B cell (primary cell): ENCODE measurements at places on chromosomes 5 and 9.

DNA sequence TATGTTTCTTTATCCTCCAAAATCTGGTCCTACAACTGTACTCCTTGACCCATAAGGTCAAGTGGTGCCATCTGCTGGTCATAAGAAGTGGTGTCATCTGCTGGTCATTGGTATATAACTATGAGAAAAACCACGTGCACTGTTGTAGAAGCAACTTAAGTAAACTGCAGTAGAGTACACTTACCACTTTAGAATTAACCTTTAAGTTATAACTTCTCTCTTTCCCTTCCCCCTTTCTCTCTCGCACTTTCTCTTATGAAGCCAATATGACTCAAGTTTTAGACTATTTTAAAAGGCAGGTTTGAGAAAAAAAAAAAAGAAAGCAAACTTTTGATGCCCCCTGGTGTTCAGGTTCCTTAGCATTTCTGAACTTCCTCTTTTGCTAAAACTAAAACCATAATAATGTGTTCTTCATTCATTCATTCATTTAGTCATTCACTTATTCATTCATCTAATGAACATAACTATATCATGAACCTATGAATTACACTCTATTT lies 12.8 kb upstream of the MTAP start:
- peak; percentile 86 for DNase-seq

GRCh38 chr5:143231973-143232812 lies 171.3 kb downstream of the NR3C1 start:
- DNase-seq: no peak

DNA sequence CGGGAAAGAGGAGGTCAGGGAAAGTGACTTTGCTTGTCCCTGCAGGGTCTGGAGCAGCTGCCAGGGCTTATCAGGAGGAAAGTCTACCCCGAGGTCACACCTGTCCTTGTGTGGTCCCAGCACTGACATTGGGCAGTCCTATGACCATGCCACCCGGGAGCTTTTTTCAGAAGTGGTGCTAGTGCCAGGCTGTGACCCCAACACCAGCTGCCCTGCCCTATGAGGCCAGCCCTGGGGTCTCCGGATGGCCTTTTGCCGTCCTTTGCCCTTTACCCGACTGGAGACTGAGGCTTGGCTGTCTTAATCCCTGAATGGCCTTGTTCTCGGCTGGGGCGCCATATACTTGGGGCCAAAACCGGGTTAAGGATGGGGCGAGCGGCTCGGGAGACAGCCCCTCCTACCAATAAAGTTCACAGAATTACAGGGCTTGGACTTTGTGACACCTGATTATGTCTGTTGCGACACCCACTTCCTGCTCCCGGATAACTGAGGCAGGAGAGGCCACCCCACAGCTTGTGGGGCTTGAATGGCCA lies 22.2 kb upstream of the SLC9A3 start:
- no peak for DNase-seq

DNA sequence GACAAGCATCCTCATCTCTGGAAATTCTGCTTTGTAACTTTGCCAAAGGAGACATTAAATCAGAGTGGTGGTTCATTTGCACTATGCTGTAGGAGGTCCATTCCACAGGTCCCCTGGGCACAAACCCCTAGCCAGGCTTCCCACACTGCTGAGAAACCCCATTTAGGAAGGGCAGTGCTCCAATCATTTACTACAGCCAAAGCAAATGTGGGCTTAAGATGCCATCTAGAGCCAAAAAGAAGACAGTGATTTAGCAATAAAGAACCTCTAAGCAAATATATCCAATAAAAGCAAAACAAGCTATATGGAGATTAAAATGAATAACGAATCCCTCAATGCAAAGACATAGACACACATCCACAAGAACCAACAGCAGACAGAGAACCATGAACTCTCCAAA lies 129.0 kb upstream of the ALDH1B1 start:
- DNase-seq: no peak
